ACHN (cell line): ENCODE measurements at places on chromosomes 2 and 18.
A peak's percentile ranks its signal among the peaks of the same experiment; 100 is the strongest.

GRCh38 chr2:235043762-235044500, 92.1 kb downstream of the SH3BP4 start:
- DNase-seq, result no peak

GRCh38 chr18:66533693-66534092, 70.2 kb downstream of the CDH19 start:
- DNase-seq, result no peak

GRCh38 chr2:71826826-71827523, 320.7 kb downstream of the CYP26B1 start:
- DNase-seq, result no peak

DNA sequence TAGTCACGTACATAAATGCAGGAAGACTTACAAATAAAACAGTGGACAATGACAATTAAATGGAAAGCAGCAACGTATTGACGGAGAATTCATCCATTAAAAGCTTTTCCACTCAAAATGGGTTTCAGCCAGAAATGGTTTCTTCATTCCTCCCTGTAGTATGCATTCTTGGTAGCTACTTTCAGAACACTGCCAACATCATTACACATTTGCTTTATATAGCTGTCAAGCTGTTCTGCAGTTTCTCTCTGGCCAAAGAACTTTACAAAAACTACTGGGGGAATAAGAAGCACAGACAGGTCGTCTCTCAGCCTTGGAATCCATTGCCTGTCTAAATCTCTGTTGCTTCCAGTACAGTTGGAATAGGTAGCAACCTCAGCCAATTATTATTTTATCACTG, 84.1 kb upstream of the NCKAP5 start:
- DNase-seq, result no peak

DNA sequence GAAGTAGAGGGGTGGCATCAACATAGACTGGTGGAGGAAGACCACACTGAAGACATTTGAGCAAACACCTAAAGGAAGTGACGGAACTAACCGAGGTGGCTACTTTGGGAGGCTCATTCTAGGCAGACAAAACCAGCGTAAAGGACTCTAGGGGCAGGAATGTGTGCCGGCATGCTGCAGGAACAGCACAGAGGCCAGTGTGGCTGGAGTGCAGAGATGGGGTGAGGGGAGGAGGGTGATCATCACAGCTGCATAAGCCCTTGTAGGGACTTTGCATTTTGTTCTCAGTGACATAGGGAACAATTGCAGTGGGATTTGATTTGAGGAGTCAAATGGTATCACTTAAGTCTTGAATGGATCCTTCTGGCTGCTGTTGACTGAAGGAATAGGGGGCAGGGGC, 253.5 kb downstream of the NCKAP5 start:
- DNase-seq, result no peak

- DNase-seq, result no peak
Observed at GRCh38 chr18:40075616-40076015, 1879.4 kb upstream of the PIK3C3 start.

GRCh38 chr18:8721716-8722115, 16.4 kb downstream of the MTCL1 start:
- DNase-seq, result peak; percentile 43

DNA sequence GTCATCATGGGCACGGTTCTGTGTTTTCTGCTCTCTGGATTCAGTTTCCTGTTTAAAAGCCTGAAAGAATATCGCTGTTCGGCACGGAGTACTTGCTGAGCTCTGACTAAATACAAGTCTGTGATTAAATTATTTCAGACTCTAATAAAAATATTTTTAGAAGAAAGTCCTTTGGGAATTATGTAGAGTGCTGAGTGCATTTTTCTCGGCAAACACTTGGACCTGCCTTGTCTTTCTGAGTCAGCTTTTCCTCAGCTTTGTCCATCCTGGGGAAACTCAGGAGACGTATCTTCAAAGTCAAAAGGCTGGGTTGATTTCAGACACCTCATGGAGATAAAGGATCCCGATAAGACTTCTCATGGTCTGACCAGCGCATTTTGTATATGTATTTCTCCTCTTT, 45.9 kb downstream of the IL1R2 start:
- no peak for DNase-seq

- DNase-seq, result no peak
Observed at GRCh38 chr2:122007126-122007525, 251.7 kb downstream of the TSN start.

DNA sequence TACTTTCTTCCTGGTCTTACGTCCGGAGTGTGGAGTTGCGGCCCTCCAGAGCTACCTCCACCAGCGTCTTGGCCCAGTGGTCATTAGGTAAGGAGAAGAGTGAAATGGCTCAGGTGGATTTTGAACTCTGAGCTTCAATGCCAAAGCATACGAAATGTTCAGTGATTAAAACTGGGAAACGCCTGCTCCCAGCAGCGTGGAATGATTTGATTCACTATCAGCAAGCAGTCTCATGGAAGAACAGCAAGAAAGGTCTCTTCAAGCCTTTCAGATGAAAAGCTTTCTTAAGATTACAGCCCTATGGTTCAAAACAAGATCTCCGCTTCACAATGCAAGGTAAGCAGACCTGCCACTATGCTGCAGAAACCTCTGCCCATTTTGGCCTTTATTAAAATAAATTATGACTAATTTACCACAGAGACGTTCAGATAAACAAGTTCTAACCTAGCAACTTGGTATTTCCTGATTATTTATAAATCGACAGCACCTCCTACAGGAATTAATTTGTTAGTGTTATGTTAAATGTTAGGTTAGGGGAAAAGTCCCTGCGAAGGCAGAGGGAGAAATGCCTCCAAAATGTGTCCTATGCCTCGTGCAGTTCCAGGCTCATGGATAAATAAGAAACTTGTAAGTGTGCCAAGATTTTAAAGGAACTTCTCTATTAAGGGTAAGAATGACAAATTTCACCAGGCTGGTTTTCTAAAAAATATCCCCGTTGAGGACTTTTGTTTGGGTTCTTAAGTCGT, 10.1 kb downstream of the SP9 start:
- DNase-seq, result peak; percentile 70

DNA sequence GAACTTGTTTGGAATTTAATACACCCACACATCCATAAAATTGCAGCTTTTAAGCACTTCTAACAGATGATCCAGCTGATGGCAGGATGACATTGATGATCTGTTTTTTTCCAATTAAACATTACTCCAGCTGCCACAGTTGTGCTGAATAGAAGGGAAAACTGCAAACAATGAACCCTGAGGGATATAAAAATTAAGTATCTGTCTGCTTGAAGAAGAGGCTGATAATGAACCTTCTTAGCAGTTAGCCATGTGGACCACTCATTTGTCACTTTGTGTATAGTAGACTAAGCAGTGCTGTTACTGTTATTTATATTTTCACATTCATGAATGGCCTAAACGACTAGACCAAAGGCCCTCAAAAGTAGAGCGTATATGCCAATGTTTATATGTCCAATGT, 1201.0 kb upstream of the LRRTM1 start:
- no peak for DNase-seq

GRCh38 chr2:8552293-8552801, 129.5 kb upstream of the ID2 start:
- DNase-seq, result no peak

DNA sequence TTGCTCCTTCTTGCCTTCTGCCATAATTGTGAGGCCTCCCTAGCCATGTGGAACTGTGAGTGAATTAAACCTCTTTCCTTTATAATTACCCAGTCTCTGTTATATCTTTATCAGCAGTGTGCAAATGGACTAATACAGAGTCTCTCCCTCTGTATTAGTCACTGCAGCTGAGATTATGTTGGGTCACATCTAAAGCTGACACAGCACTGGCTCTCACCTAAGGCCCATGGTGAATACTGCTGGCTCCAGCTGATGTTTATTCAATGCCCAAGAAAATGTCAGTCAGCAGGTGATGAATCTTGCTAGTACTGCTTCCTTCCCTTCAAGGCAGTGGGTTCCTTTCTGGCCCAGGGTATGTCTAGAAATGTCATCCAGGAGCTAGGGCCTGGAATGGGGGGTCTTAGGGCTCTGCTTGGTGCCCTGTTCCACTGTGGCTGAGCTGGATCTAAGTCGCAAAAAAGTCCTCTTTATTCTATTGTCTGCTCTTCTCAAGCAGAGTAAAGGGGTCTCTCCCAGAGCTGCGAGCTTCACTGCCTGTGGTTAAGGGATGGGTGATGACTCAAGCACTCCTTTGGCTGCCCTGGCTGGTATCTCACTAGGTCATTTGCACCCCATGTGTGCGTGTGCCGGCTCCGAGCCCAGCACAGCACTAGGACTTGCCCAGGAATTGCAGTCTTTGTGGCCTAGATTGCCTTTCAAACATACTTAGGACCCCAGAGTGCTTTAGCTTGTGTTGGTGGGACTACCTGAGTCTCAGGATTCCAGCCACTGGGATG, 29.9 kb downstream of the PPP1R1C start:
- peak; percentile 26 for DNase-seq

GRCh38 chr2:157441072-157441454, 2.8 kb downstream of the CYTIP start:
- no peak for DNase-seq

- DNase-seq, result no peak
Observed at GRCh38 chr2:120964819-120965218, 229.2 kb downstream of the GLI2 start.

DNA sequence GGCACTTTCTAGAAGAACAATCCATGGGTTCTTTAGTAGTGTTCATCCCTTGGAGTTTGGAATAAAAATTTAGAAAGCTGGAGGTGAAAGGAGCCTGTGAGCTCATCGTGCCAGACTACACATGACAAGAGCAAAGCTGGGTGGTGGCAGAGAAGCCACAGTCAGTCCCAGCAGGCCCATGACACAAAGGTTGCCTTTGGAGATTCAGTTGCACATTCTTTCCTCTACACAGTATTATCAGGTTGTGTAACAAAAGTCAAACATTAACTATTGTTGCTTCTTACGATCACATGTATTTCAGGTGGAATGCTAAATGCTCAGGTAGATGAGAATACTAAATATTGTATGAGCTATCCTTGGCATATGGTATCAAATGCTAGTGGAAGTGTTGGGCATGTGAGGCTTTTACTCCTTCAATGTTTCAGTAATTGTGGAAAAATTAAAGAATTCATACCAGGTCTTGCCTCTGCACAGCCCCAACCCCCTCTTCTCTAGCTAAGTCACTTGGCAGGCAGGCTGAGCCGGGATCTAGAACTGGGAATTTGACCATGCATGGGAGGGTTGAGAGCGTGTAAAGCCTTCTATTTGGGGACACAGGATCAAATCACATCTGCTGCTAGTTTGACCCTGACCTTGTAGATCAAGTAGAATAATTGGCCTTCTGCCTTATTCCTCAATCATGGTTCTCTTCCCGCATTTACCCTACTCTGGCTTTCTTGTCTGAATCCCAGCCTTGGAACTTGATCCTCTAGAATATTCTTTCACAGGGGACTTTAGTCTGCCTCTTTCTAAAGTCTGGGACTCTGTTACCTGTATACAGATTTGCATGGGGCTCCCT, 230.9 kb downstream of the GCA start:
- no peak for DNase-seq

- no peak for DNase-seq
Observed at GRCh38 chr2:85409845-85410583, at the start of gene CAPG. CAPG (minus strand) TSS chr2:85410366; CDS start chr2:85402145, 8,221 bp downstream.

DNA sequence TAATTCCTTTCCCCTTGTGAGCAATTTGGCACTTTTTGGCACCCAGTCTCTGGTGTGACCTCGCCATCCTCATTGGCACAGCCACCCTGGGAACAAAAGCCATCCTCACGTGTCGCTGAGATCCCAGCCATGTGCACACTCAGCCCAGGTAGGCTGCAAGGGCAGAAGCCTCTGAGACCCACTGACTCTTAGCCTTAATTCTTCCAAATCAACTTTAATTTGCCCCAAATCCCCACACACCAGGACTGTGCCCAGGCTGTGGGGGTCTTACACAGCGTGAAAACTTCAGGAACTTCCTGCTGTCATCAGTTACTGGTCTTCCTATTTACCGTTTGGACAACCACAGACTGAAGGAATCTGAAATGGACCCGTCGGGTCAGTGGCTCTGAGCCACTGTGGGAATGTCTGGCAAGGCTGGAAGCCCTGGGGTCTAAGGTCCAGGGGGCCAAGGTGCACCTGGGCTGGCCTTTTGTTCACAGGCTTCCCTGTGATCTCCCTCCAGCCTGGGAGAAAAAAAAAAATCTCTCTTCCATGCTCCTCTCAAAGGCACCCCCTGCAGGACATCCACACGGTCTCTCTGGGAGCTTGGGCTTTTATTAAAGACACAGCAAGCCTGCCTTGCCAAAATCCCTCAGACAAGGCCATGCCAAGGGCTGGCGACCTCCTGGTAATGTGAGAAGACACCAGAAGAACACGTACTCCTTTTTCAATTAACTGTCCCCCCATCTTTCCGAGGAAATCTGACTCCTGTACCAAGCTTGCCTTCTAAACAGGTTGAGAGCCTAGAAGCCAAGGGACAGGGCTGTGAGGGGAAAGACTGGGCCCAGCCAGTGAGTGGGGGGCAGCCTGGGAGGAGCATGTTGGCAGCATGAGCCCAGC, 42.1 kb upstream of the LAPTM4A start:
- peak; percentile 89 for DNase-seq
